ENCODE measurements at places on chromosomes 5 and 9.

DNA sequence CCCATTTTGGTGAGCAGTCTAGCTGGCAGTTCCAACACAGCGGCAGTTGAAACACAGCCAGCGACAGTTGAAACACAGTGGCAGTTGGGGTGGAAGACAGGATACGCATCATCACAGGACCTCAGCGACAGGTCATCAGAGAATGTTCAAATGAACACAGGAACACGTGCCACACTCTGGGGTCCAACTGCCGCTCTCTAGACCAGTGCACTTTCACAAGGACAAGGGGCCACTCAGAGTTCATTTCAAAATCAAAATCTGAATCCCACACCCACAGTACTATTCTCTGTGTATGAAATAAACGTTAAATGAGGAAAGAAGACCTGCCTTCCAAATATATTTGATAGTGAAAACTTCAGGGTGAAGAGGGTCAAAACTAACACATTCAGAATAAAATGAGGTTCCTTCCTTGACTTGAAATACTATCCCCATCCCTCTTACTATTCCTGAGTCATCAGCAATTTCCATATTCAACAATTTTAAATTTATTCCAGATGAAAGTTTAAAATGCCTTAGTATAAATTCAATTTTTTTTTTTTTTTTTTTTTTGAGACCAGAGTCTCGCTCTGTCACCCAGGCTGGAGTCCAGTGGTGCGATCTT, 53.0 kb upstream of the SIMC1 start:
- no peak for DNase-seq

- peak; percentile 43 for DNase-seq
Observed at GRCh38 chr9:91775011-91775707, 174.9 kb downstream of the ROR2 start.

- DNase-seq: no peak
Observed at GRCh38 chr5:108505608-108506007, 123.7 kb upstream of the FBXL17 start.

GRCh38 chr9:96667363-96667728, 12.2 kb upstream of the PRXL2C start:
- DNase-seq: no peak

- DNase-seq: no peak
Observed at GRCh38 chr5:75226916-75227315, 9.8 kb downstream of the ANKRD31 start.

DNA sequence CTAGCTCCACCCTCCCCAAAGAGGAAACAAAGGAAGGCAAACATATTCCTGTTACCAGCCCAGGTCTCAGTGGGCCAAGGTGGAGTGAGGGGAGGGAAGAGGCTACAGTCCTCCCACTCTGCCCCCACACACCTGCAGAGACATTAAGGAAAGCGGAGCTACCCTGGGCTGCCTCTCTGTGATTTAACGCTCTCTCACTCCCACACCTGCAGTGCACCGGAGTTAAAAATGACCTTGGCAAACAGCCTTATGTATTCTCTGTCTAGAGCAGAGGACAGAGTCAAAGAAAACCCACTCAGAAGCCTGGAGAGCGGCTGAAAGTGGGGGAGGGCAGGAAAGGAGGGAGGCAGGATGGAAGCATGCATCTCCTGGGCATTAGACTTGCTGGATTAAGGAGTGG, 32.7 kb downstream of the KCNIP1 start:
- no peak for DNase-seq

GRCh38 chr9:32589083-32589723, 16.2 kb upstream of the NDUFB6 start:
- no peak for DNase-seq

- no peak for DNase-seq
Observed at GRCh38 chr9:121901616-121902015, 191.5 kb downstream of the TTLL11 start.

- no peak for DNase-seq
Observed at GRCh38 chr9:36745977-36746376, 173.3 kb downstream of the MELK start.

DNA sequence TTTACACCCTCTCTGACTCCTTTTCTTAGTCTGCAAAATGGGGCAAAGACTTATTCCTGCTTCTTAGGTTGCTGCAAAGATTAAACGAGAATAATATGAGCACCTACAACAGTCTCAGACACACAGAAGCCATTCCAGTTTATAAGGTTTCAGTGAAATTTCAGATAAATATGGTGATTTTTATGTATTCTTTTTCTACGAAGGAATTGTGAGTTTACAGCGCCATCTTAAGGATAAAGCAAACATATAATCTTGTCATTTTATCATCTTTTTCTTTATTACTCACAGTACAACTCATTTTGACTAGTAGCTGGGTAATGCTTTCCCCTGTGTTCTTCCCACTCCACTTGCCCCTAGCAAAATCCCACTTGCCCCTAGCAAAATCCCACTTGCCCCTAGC, 29.2 kb upstream of the SMC5 start:
- no peak for DNase-seq

DNA sequence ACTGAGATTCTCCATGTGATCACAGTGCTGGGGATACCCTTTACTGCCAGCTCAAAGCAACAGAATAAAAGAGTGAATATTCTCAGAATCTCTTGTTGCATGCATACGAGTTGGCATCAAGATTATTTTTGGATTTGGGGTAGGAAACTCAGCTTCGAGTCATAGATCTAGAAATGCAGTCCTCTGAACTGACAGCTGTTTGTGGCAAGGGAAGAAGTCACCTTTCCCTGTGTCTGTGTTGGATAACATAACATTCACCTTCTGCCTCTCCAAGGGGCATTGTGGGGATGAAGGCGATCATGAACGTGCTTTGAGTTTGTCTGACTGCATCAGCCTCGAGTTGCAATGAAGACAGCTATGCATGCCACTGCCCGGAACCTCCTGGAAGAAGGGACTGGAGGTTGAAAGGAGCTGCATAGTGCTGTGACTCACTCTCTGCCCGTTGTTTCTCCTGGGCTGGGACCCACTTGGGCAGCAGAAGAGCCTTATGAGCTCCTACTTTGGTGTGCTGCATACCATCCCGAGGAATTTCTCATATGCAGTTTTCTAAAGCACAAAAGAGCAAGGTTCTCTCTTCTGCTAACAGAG, 231.7 kb downstream of the ARHGAP26 start:
- no peak for DNase-seq

DNA sequence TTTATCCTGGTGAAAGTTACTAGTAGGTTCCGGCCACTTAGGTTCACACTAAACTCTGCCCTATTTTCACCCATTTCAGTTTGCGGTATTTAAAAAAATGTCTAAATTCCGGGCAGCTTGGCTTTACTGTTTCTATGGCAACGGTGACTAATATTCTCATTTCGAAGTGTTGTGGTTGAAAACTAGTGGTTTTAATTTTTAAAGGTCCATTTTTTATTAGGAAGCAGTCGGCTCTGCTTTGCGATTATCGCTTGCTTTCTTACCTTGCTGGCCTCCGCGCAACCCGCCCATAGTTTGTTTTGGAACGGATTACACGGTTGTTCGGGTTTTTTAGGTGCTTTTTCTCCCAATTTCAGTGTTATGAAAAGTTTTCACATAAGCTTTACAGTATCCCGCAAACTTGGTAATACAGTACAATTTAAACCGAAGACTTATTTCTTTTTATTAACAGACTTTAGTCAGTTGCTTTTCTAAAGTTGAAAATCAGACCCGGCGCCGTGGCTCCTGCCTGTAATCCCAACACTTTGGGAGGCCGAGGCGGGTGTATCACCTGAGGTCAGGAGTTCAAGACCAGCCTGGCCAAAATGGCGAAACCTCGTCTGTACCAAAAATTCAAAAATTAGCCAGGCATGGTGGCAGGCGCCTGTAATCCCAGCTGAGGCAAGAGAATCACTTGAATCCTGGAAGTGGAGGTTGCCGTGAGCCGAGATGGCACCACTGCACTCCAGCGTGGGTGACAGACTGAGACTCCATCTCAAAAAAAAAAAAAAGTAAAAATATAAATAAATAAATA, 1.6 kb downstream of the KDM4C start:
- peak; percentile 19 for DNase-seq

- DNase-seq: no peak
Observed at GRCh38 chr5:143054480-143054941, 284.3 kb downstream of the ARHGAP26 start.

DNA sequence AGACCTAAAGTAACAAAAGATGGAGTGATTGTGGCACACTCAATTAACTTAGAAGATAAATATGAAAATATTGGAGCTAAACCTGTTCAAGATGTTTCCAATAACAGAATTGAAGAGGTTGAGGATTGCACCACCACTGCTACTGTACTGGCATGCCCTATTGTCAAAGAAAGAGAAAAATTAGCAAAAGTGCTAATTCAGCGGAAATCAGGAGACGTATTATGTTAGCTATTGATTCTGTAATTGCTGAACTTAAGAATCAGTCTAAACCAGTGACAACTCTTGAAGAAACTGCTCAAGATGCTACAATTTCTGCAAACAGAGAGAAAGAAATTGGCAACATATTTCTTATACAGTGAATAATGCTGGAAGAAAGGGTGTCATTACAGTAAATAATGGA, 754.4 kb downstream of the CDH18 start:
- DNase-seq: no peak

DNA sequence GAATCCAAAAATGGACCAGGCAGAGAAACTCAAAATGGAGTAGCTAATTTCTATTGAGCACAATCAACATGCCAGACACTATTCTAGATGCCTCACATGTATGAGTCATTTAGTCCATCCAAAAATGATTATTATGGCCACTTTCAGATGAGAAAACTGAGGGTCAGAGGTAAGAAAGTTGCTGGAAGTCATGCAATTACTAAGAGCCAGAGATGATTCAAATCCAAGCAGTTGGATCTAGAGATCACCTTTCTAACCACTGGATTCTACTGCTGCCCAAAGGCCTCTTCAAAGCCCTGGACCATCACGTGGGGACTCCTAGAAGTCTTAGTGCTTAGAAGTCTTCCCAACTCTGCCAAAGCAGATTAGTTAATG, 51.8 kb upstream of the HMHB1 start:
- no peak for DNase-seq

GRCh38 chr9:134442085-134442474, 115.8 kb downstream of the RXRA start:
- no peak for DNase-seq

- DNase-seq: no peak
Observed at GRCh38 chr5:2164586-2164985, 281.9 kb upstream of the IRX4 start.

DNA sequence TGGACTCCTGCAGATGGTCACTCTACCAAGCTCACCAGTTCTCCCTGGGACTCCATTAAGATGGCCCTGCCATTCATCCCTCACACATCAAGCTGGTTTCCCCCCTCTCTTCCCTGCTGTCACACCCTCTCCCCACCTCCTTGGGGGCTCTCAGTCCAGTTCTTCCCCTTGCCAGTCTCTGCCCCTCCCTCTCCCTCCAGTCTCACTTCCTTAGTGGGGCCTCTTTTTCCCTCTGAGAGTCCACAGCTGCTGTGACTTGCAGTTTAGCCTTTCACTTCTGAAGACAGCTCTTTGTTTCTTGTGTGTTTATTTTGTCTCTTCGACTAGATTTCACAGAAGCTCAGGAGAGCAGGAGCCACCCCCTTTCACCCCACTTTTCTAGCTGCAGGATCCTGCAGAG, 10.5 kb downstream of the DOCK2 start:
- DNase-seq: no peak

DNA sequence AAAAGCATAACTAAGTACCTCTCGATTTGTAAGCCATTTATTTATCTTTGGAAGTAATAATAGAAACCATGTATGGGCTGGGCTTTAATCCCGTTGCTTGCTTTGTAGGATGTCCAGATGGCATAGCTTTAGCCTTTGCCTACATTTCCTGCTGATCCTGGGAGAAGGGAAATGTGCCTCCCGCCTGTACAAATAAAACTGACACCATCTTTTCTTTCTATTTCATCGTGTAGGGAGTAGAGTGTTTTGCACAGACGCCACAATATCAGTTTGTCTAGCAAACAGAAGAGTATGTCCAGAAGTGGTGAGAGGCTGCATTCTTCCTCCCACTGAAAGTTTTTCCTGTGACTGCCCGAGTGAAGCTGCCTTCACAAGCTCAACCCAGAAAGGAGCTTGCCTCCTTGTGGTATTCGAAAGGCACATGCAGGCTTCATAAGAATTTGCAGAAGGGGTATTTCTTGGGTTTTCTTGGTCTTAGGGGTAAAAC, 24.7 kb upstream of the TJP2 start:
- DNase-seq: no peak

- no peak for DNase-seq
Observed at GRCh38 chr5:83401775-83402174, 69.8 kb upstream of the VCAN start.

- no peak for DNase-seq
Observed at GRCh38 chr9:112505607-112506006, 19.0 kb downstream of the KIAA1958 start.

GRCh38 chr5:147831465-147831864, at the start of gene SPINK1:
TSS of gene SPINK1 (minus strand) at chr5:147831671. CDS start at chr5:147831577, 94 bp downstream.
- DNase-seq: no peak

DNA sequence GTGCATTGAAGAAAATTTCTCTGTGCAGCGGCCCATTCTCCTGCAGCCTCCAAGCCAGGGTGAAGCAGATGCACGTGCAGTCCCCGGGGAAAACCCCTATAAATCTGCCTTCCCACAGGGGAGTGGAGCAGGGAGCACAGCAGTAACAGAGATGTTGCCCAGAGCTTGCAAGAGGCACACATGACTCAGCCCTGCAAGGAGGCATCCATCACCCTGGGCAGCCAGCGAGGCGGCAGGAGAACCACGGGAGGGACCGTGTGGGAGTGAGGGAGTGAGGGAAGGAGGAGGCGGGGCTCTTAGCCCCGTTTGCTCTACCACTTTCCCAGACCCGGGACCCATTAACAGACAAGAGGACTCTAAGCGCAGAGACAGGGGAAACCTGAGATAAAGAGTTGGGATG, 96.2 kb upstream of the ARAP3 start:
- no peak for DNase-seq

DNA sequence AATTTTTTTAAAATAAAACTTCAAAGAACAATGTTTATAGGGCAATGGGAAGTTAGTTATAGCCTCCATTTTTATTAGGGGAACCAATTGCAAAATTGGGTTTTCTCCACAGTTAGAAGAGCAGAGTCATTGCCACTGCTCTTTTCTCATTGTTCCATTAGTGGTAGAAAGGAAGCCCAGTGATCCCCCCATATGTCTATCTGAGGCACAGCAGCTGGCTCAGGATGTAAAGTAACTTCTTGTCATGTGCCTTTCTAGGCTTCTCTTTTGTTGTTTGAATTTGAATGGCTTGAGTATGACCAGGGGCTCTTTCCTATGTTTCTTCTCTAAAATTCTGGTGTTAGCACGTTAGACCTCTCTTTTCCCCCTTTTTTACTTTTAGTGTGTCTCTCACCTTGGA, 61.2 kb downstream of the UBAP1 start:
- DNase-seq: no peak

GRCh38 chr5:37667430-37667829, 172.4 kb downstream of the GDNF start:
- no peak for DNase-seq

- DNase-seq: no peak
Observed at GRCh38 chr5:138275379-138275782, 960 bp upstream of the GFRA3 start.

Measured in stimulated activated CD4-positive, alpha-beta T cell treated with anti-CD3 and anti-CD28 coated beads, Interleukin-12 subunit alpha, Interleukin-12 subunit beta, amount 100 ng/mL, for 48 hours (primary cell).